ENCODE measurements at places on chromosomes 16 and 17.

DNA sequence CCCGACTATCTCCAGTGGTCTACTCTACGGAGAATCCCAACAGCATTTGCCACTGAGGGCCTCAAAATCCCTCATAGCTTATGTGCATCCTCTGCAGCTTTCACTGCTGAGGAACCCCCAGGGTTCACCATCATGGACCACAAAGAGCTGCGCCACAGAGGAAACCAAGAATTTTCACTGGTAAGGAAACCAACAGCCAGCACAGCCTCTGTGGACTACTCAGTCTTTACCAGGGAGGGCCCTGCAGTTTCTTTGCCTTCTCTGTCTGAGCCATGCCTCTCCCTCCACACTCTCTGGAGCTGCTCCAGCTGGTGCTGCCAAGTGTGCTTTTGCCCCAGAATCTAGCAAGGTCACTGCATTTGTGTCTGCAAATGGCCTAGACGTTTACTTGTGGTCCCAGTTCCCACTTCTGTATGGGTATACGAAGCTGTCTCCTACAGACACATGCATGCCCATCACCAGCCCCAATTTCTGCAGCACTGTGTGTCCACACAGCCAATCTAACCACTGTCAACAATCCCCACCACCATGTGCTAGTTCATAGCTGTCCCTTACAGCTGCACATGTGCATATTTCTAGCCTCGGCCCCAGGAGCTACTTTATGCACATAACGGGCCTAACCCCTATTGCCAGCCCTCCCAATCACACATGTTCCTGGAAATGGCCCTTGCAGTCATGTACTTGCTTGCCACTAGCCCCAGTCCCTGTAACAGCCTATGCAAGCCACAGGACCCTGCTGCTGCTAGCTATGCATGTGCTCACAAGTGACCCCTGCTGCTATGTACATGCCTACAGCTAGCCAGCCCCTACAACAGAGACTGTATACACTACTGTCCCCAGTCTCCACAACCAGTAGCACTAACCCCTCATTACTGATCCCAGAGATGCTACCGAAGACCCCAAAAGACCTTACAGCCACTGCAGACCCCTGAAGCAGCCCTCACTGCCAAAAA lies 1437.4 kb downstream of the CDH11 start:
- no peak for DNase-seq

DNA sequence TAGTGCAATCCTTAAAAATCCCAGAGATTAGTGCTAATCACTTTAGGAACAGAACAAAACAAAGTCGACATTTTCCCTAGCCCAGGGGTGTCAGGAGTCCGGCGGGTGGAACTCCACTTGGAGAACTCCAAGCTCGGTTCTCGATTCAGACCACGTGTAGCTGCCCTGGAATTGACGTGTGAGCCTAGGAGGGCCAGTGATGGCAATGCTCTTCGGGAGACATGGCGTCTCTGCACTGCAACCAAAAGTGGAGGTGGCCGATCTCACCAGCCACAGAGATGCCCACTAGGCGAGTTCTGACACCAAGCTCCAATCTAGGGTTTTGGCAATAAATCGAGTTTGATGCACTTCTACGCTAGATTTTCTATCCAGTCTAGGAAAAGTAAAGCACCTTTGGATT lies 17.6 kb downstream of the MAP1LC3B start:
- DNase-seq, result no peak

DNA sequence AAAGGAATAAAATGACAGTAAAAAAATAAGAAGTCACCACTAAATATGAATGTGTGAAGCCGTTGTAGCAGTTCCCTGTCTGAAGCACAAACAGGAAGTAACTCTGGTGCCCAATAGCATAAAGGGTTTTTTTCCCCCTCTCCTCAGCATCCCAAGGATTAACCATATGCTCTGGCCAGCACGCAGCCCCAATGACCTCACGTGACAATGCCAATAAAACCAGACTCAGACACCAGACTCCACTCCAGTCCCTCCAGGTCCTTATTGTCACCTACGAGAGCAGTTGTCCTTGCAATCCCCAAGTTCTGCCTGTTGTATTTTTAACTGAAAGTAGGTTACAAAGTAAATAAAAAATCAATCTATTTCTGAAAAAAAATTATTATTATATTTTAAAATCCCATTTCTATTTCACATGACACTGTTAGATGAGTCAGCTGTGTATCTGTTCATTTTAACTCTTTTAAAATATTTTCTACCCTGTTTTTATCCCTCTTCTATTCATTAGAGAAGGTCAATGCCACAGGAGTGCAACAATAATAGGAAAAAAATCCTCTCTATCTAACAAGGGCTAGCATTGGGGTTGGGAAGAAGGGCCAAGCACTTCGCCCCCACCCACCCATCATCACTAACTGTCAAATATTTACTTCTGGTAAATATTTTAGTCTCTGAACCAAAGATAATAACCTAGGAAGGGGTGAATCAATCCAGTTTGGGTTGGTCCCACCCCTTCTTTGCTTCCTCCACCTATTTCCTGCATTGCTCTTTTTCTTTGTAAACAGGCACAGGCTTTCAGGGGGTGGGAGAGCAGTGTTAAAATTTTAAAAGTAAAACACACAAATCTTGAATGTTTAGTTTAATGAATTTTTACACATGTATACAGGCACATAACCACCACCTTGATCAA lies 6.6 kb downstream of the PRAC1 start:
- DNase-seq, result no peak

GRCh38 chr17:15262291-15263205 lies 2.6 kb downstream of the PMP22 start:
- DNase-seq, result peak; percentile 94

GRCh38 chr16:56861092-56861610 lies 3.9 kb upstream of the SLC12A3 start:
- DNase-seq, result no peak

GRCh38 chr17:81080019-81080418 lies 45.1 kb downstream of the BAIAP2 start:
- no peak for DNase-seq

DNA sequence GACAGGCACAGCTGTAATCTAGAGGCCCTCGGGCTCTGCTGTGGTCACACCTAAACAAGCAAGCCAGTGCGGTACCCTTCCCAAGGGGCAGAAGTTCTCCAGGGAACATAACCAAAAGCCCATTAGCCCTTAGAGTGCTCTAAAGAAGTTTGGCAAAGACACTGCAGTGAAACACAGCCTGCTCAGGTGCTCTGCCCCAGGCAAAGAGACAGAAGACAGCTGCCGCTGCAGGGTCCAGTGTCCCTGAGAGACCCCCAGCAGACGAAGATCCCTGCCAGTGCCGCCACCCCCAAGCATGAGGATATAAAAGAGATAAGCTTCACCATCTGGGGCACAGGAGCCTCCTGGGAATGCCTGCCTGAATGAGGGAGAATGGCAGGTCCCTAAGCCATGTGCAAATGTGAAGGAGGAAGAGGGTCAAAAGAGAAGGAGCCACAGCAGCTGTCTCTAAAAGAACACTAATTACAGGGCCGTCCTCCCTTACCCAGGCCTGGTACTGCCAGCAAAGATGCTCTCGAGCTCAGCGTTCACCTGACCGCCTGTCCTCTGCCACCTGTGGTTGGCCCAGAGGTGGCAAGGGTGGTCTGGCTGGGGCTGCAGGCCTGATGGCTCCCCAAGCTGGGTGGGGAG lies 29.7 kb downstream of the CUEDC1 start:
- no peak for DNase-seq

DNA sequence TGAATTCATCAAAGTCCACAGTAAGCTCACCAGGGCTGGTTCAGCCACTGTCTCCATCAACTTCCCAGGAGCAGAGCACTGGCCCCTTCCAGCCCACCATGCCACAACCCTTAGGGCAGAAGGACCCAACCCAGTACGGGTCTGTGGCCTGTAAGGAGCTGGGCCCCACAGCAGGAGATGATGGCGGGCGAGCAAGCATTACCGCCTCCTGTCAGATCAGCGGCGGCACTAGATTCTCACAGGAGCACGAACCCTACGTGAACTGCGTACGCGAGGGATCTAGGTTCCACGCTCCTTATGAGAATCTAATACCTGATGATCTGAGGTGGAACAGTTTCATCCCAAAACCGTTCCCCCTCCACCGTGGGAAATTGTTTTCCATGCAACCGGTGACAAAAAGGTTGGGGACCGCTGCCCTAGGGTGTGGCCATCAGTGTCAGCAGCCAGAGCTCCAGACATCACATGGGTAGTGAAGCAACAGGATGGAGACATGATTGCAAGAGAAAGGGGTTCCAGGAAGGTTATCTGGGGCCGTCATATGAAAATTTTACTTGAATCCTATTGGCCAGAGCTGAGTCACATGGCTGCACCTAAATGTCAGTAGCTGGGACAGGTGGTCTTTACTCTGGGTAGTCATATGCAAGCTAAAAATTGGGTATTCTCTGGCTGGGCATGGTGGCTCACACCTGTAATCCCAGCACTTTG lies 12.4 kb upstream of the SLC25A19 start:
- DNase-seq, result no peak

- no peak for DNase-seq
These were observed 21.5 kb downstream of the IRX5 start for GRCh38 chr16:54952195-54952594.

DNA sequence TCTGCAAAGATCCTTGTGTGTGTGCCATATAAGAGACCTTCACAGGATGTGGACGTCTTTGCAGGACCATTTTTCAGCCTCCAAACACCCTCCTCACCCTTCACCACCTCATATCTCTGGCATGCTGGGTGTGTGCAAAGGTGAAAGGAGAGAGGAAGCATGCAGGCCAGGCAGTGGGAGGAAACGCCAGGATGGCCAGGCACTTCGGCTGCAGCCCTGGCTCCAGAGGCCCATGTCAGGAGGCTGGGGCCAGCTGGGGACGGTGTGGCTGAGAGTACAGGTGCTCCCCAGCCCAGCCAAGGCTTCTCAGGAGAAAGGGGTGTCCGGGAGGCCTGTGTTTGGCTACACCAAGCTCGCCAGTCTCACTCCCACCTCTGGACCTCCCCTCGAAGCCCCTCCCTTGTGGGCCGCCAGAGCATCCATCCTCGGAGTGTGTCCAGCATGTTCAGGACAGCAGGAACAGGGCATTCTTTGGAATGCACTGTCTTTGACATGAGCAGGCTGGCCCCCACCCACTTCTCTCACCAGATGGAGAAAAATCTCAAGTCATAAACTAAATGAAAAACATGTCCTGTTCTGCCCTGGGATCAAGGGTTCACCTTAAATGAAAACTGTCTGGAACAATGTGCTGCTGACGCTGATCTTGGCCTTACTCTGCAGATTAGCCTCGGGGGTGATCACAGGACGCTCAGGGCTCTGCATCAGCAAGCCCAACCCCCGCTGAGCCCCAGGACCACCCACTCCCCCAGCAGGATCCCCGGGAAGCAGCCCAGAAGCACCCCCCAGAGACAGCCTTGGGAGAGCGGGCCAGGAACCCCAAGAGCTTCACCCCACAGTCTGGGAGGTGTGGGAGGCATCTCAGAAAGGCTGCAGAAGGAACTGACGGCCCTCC lies 15.9 kb downstream of the PEMT start:
- DNase-seq, result no peak

GRCh38 chr17:13182450-13182849 lies 164.6 kb upstream of the ELAC2 start:
- DNase-seq, result no peak

- DNase-seq, result no peak
These were observed 42.8 kb upstream of the GSE1 start for GRCh38 chr16:85570213-85570734.

GRCh38 chr16:51670527-51670926 lies 519.5 kb upstream of the SALL1 start:
- no peak for DNase-seq

DNA sequence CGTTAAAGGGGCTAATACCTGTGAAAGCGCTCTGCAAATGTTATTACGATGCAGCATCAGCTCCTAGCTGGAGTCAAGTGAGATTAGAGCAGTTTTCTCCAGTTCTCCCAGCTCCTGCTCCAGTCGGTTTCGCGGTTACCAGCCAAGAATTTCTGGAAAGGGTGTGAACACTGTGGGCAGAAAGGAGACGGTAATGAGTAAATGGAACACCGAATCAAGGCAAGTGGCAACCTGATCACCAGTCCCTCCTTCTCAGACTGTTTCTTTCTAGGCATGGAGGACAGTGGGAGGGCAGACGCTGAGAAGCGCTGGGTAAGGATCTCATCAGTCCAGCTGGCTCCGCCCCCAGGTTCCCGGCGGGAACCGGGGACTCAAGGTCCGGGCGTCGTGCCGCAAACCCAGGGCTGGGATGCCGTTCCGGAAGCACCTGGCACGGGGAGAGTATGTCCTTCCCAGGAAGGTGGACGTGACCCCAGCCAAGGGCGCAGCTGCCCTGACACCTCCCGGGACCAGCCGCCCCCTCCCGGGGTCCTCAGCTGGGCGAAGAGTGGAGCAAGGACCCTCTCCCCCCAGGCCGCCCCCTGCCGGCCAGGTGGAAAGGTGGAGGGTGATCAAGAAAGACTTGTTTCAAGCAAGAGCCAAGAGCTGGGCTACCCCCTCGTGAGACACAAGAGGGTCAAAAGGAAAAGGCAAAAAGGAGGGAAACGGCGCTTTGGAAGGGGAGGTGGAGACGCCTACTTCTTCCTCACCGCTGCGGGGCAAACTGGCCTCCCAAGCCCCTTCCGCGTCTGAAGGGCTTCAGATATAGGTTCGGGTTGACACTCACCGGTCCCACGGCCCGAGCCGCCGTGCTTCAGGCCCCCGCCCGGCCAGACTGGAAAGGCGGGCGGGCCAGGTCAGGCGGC lies 481 bp downstream of the MYO19 start:
- DNase-seq, result peak; percentile 32

DNA sequence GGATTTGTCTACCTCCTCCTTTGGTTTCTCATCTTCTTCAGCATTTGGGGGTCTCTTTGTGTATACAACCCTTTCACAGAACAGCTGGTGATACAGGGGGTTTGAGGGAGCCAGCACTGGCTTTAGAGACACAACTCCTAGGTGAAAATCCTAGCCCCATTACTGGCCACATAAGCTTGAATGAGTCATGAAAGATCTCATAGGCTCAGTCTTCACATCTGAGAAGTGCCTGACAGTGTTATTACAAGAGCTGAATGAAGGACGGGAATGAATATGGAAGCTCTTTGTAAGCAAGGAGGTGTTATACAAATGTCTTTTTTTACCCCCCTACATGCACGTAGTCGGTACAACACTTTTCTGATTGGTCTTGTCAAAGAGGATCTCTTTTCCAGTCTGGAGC lies 1.7 kb upstream of the B4GALNT2 start:
- DNase-seq, result no peak

DNA sequence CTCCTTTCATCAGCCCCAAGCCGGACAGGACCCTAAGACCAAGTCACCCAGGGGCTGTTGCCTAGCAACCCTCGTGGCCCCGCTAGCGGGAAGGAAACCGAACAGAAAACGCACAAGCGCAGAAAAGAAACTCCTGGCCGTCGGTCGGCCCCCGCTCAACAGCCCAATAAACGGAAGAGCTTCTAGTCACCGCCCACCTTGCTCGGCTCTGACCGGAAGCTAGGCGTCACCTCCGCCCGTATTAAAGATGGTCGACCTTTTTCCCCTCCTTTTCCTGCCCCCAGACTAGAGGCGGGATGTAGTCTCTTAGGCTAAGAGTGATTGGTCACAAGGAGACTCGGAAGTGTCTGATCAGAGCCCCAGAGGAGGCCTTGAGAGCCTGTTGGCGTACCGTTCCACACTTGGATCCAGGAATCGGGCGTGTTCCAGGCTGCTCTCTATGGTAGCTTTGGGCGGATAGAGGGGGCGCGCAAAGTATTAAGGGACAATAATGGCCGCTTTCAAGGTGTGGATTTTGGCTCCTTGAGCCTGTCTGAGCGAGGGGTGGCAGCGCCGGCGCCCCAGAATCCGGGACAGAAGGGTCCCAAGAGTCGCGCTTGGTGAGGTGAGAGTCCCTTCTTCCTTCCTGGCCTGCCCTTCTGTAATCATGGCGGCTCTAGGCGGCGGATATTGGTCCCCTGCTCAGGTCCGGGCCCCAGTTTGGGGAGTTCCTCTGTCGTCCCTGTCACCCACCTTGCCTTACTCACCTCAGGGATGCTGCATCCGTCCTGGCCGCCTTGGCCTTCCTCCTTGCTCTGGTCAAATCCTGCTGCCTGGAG lies at the start of the genes DHX38 and TXNL4B:
TSS of gene DHX38 (plus strand) at position 400 of the 818 bp plus-strand sequence. CDS start 2,311 bp downstream, outside the sequence.
TSS of gene TXNL4B (minus strand) at position 173 of the 818 bp plus-strand sequence. CDS start 2,871 bp downstream, outside the sequence.
- DNase-seq, result peak; percentile 99

- DNase-seq, result peak; percentile 24
These were observed 474 bp downstream of the CLN3 start for GRCh38 chr16:28491230-28491969.

All from fibroblast of the aortic adventitia (primary cell).